ENCODE measurements at places on chromosomes 6 and 20.

DNA sequence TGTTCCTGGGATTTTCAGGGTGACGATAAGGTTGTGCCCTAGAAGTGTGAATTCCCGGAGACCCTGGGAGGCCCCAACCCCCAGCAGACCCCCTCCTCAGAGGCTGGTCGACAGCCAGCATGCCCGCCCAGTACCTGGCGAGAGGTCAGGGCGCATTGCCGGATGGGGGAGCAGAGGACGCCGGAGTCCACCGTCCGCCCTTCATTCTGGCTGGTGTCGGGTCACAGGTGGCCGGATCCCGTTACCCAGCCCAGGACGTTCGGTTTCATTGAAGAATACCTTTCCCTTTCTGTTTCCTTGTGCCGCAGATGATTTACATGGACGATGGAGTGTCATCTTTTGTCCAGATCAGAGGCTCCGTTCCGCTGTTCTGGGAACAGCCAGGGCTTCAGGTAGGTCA lies 61.3 kb downstream of the SYNJ2 start:
- DNase-seq = no peak

GRCh38 chr20:62214067-62214466 lies 6.0 kb downstream of the HRH3 start:
- DNase-seq = no peak

DNA sequence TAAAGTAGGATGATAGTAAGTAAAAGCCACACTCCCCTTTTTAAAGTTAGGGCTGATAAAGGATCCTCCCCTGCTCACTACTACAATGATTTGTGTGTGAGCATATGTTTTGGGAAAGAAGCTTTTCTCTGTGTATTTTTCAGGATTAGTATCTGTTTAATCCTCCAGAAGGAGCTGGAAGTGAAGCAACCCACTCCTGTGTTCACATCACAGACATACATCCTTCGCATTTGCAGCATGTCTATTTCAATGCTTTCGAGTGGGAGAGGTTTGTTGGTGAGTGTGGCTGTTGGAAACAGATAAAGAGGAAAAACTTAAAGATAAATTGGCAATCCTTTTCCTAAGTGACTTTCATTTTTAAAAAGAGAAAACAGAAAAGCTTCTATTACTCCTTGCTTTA lies 31.6 kb upstream of the RGS17 start:
- no peak for DNase-seq

DNA sequence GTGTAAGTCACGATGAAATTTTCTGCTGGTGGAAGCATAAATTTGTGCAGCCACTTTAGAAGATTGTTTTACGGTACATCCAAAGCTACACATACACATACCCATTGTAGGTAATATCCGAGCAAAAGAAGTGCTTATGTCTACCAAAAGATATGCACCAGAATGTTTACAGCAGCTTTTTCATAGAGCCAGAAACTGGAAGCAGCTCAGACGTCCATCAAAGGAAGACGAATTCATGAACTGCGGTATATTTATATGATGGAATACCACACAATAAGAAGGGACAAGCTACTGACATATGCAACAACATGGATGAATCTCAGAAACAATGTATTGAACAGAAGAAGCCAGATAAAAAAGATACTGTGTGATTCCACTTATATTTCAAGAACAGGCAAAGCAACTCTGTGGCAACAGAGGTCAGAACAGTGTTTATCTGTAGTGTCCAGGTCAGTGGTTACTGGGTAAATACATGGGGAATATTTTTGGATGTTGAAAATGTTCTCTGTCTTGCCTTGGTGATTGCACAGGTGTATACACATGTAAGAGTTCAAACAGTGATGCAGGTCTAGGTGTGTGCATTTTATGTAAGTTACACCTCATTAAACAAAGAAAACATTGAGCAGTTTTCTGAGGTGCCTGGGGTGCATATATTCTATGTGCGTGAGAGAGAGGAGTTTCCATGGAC lies 51.9 kb upstream of the EXOC2 start:
- DNase-seq = no peak

- DNase-seq = no peak
These were observed 3.1 kb downstream of the PXDC1 start for GRCh38 chr6:3748208-3749066.

DNA sequence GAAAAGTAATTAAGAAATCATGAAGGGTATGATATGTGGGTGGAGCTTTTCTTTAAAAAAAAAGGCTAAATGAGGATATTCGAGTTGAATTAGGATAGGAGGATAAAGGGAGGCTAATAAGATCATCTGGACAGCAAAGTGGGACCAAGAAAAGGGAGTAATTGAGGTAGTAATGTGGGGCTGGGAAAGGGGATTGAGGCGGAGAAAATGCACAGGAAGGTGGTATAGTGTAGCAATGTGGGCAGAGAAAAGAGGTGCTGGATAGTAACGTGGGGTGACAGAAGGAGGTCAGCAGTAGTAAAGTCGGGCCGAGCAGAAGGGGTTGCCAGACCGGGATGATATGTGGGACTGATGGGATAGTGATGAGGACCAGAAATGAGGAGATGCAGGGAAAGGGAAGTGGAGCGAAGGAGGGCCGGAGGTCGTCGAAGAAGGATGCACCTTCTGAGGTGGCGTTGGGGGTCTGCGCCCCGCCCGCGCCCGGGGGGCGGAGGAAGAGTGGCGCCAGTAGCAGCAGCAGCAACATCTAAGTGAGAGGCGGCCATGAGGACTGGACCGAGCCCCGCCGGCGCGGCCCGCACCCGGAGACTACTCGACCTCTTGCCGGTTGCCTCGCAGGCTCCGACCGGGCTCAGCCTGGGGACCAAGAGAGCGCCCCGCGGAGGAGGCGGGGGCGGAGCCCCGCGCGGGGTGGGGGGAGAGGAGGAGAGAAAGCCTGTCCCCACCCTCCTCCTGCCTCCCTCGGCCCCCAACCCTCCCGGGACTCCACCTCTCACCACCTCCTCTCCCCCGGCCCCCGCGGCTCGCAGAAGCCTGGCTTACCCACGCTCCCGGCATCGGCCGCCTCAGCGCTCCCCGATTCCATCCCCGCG lies 887 bp downstream of the GABBR1 start:
- peak; percentile 35 for DNase-seq

GRCh38 chr20:54078296-54078984 lies 8.0 kb upstream of the BCAS1 start:
- DNase-seq = no peak
